ENCODE measurements at places on chromosomes 16 and 17. TPM values are rescaled to one million over a fixed set of nuclear protein-coding genes. Genes with fewer than 3 reads are reported as not detected.

C17orf78 gene
- total RNA-seq: not detected

KRT24 gene
- total RNA-seq: not detected

FBXW10B gene
- total RNA-seq: 0.63 TPM

CHMP6 gene
- 12.9 TPM for total RNA-seq

KIAA0513 gene
- total RNA-seq: 14.1 TPM

CSH1 gene
- total RNA-seq: not detected

CEP295NL gene
- 1.1 TPM for total RNA-seq

MPV17L gene
- 7.2 TPM for total RNA-seq

KCNAB3 gene
- total RNA-seq: 0.39 TPM

CA5A gene
- not detected for total RNA-seq

KRT14 gene
- total RNA-seq: not detected

CFAP52 gene
- 1.1 TPM for total RNA-seq

SLC52A1 gene
- total RNA-seq: not detected

DERL2 gene
- 10.9 TPM for total RNA-seq

EXOC7 gene
- 56.0 TPM for total RNA-seq

KRT32 gene
- not detected for total RNA-seq

LLGL1 gene
- 16.7 TPM for total RNA-seq

SOX8 gene
- 1.0 TPM for total RNA-seq

HAS3 gene
- 0.28 TPM for total RNA-seq

HSD17B1 gene
- total RNA-seq: 0.39 TPM

NTN1 gene
- 142 TPM for total RNA-seq

ZG16 gene
- not detected for total RNA-seq

TBC1D3C gene
- total RNA-seq: not detected

CIITA gene
- total RNA-seq: 3.2 TPM

HOXB3 gene
- total RNA-seq: 1.2 TPM

DNASE1L2 gene
- not detected for total RNA-seq

KRTAP3-2 gene
- total RNA-seq: not detected

CCL4 gene
- 2.8 TPM for total RNA-seq

FOXN1 gene
- total RNA-seq: not detected

NDUFAF8 gene
- total RNA-seq: 53.5 TPM

ZSCAN10 gene
- not detected for total RNA-seq

CDH11 gene
- 51.6 TPM for total RNA-seq

ASGR1 gene
- not detected for total RNA-seq

ANKRD40CL gene
- total RNA-seq: not detected

DNAI2 gene
- total RNA-seq: not detected

KRT25 gene
- not detected for total RNA-seq

BAIAP3 gene
- 0.35 TPM for total RNA-seq

PPY gene
- not detected for total RNA-seq

KRTAP9-4 gene
- not detected for total RNA-seq

HOXB2 gene
- total RNA-seq: 5.5 TPM

SLC5A10 gene
- total RNA-seq: 0.16 TPM

SLC35B1 gene
- 54.1 TPM for total RNA-seq

AIPL1 gene
- total RNA-seq: not detected

GAS7 gene
- total RNA-seq: 113 TPM

NECAB2 gene
- total RNA-seq: not detected

KRTAP4-3 gene
- total RNA-seq: not detected

TBC1D3K gene
- total RNA-seq: not detected

MILR1 gene
- 2.4 TPM for total RNA-seq

TP53TG3C gene
- not detected for total RNA-seq

NT5M gene
- 6.7 TPM for total RNA-seq

CCL11 gene
- 1.6 TPM for total RNA-seq

CLEC19A gene
- not detected for total RNA-seq

Measured in right atrium auricular region (tissue), 2 donors.